Pancreas (tissue), 10 donors: ENCODE measurements at places on chromosomes 3 and 15.

- DNase-seq, result no peak
Observed at GRCh38 chr3:53489787-53490458, 4.5 kb upstream of the CACNA1D start.

- DNase-seq, result no peak
Observed at GRCh38 chr15:96273317-96274086, 57.0 kb upstream of the NR2F2 start.

DNA sequence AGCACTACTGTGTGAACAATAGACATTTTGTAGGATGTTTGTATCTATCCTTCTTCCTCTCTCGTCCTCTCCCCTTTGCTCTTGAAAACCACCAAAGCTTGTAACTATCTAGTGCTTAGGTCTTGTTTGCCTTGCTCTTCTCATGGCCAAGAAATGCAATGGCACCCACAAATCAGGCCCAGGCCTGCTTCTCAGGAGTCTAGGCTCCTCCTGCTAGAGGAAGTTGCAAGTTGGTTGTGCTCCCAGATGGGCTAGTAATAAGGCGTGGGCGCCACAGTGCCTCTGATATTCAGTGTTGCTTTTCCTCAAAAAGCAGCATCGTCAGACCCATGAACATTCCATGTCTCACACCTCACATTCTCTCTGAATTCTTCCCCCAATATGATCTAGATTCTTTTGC, 28.7 kb downstream of the ZNF385D start:
- DNase-seq, result no peak

DNA sequence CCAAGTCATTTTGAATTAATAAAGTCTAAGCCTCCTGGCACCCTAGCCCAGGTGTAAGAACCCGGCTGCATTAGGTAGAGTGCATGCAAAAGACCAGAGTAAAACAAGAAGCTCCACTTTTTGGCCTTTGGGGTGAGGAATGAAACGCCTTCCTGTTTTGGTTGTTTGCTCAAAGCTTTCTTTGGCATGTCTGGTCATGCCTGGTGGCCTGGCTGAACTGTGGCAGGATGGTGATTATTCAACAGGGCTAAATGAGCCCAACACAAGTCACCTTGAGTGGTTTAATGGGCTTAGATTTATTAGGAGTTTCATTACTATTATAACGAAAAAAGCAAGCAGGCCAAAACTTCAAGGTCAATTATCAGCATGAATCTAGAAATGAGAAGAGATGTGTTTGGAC, 40.9 kb upstream of the LDHAL6B start:
- peak; percentile 21 for DNase-seq

DNA sequence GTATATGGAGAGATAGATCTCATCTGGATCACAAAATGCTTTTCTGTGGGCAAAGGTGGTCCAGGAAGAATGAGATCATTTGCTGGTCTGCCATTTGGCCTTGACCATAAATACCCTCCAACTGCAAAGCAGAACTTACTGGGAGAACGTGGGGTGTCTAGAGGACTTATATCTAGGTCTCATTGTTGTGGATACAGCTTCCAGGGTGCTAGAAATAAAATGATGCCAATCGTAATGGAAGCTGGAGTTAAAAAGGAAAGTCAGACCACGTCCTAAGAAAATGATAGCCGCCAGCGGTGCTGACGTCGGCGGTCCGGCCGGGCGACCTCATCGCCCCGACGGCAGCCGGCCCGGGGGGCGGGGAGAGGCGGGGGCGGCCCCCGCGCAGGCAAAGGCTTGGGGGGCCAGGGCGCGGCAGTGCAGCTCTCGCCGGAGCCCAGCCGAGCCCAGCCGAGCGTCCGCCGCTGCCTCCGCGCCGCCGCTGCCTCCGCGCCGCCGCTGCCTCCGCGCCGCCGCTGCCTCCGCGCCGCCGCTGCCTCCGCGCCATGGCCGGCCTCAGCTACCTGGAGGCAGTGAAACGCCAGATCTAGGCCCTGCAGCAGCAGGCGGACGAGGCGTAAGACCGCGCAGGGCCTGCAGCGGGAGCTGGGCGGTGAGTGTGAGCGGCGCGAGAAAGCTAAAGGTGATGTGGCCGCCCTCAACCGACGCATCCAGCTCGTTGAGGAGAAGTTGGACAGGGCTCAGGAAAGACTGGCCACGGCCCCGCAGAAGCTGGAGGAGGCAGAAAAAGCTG, 89.5 kb downstream of the EOMES start:
- DNase-seq, result peak; percentile 28

GRCh38 chr3:36906504-36907149, 38.2 kb downstream of the TRANK1 start:
- DNase-seq, result no peak

- DNase-seq, result no peak
Observed at GRCh38 chr3:106035619-106036018, 166.8 kb upstream of the CBLB start.

GRCh38 chr3:138093721-138094120, 21.7 kb downstream of the DZIP1L start:
- no peak for DNase-seq

DNA sequence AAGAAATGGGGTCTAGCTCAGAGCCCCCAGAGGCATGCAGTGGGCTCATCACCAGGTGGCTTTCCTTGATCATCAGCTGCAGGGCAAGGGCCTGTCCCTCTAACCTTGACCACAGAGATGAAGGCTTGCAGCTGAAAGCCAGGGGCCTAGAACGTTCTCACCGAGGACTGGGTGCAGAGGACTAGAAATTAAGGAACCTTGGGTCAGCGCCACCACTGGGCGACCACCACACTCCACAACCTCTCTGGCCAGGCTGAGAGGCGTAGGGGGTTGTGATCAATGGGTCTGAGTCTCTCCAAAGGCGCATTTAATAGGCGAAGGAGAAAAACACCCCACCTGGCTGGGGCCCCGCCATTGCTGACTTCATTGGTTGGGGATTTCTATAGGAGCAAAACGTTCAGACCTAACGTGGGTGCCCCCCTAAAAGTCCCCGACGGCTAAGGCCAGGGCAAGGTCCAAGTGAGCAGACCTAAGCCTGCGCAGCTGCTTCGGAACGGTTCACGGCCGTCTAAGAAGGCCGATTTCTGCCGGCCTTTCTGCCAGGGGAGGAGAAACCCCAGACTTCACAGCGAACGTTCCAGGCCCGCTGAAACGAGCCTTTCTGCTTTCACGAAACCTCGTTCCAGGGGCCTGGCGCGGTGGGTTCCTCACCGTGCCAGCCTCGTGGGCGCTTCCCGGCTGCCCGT, 915 bp downstream of the BCL2L10 start:
- DNase-seq, result no peak

DNA sequence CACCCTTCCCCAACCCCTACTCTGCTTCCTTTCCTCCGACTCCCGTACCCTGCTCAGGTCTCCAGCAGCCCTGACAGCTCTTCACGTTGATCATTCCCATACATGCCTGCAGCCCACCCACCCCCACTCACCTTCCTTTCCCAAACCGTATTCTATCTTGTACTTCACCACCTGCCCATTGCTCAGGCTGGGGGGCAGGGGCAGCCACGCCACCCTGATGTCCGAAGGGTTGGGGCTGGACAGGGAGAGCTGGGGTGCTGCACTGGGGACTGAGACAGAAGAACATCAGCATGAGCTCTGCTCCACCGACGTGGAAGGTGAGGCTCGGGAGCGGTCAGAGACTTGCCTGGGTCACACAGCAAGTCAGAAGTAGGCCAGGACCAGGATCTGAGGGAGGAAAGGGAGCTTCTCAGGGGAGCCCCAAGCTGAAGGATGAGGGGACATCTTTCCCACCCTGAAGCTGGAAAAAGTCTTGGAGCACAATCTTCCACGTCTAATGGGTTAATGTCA, 16.5 kb upstream of the IGDCC3 start:
- no peak for DNase-seq

DNA sequence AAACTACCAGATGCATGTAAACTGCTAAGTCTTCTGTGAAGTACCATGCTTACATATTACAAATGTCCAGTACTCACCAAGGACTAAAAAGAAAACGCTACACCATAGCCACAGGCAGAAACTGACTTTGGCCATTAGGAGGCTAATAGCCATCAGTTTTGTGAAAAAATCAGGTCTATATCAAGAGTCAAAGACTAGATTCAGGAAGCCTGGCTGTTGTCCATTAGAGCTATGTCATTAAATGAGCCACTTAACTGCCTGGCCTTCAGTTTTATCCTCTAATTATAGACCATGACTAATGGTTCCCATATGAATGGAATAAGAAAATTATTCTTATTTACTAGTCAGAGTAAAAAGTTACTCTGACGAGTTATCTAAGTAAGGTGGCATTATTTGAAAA, 144.1 kb downstream of the VPS13C start:
- no peak for DNase-seq

- DNase-seq, result no peak
Observed at GRCh38 chr15:50113992-50114780, 4.8 kb downstream of the ATP8B4 start.

DNA sequence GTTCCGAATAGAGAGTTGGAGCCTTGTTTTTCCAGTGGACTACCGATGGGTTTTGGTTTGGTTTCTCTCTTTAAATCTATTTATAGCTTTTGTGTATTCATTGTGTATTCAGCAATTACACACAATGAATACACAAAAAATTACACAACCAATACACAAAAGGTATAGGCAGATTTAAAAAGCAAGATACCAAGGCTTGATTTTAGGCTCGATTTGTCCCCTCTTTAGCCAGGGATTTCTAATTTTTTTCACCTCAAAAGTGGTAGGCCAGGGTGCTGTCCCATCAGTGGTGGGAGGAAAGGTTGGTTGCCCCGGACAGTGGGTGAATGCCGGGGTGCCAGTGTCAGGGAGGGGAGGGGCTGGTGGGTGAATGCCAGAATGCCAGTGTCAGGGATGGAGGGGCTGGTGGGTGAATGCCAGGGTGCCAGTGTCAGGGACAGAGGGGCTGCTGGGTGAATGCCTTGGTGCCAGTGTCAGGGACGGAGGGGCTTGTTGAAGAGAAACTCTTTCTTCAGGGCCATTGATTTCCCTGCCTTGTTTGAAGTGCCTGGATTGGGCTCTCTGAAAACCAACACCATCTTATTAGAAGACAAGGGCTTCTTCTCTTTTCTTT, 186.2 kb downstream of the GOLGA6L6 start:
- DNase-seq, result no peak

DNA sequence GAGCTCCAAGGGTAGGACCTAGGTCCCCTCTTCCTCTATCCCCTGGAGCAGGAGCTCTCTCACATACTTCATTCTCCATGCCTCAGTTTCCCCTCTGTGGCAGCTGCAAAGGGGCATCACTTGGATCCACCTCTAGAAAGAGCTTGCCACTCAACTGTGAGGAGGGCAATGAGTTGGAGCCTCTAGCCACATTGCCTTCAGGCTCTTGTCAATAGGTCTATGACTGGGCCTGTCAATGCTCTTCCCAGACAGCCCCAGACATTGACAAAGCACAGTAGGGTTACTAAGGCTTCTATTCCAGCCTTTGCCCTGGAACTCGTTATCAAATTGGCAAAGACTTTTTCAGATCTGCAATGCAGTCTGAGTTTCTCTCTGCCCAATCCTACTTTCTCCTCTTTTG, 4.4 kb upstream of the VIPR1 start:
- no peak for DNase-seq

DNA sequence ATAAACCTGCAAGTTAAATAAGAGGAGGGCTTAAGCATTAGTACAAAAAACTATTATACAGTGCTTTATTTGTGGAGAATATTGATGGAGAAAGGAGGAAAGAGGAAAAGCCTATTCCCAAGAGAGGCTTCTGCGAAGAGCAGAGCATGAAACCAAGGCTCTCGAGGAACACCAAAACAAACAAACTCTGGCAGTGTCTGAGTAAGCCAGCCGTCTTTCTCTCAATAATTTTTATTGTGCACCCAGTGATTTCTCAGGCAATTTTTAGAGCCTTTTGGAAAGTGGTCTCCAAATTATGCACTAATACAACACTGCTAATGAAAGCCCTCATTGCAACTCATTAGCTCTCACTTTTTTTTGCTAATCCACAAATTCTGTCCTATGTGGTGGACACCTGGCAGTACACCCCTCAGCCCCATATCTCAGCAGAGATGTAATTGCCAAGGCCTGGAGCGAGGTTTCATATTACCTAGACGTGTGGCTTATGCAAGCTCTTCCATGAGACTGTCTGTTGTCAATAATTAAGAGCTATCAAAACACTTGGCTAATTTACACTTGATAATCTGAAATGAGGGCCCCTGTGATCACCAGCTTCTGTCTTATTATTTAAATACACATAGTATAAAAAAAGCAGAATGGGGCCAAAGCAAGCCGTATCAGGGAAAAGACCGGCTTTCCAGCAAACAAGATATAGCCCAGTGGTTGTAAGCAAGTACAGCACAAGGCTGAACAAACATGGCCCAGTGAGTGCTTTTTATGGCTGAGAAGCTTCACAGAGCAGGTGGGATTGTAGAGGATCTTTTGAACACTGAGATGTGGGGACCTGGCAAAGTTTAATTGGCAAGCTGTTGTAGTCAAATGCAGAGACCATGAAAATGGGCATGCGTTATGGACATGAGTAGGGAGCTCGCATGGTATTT, 216.9 kb downstream of the ROBO2 start:
- DNase-seq, result no peak

GRCh38 chr3:51075221-51075775, 309.8 kb upstream of the MANF start:
- no peak for DNase-seq

GRCh38 chr3:77449459-77450350, 409.8 kb downstream of the ROBO2 start:
- DNase-seq, result no peak

DNA sequence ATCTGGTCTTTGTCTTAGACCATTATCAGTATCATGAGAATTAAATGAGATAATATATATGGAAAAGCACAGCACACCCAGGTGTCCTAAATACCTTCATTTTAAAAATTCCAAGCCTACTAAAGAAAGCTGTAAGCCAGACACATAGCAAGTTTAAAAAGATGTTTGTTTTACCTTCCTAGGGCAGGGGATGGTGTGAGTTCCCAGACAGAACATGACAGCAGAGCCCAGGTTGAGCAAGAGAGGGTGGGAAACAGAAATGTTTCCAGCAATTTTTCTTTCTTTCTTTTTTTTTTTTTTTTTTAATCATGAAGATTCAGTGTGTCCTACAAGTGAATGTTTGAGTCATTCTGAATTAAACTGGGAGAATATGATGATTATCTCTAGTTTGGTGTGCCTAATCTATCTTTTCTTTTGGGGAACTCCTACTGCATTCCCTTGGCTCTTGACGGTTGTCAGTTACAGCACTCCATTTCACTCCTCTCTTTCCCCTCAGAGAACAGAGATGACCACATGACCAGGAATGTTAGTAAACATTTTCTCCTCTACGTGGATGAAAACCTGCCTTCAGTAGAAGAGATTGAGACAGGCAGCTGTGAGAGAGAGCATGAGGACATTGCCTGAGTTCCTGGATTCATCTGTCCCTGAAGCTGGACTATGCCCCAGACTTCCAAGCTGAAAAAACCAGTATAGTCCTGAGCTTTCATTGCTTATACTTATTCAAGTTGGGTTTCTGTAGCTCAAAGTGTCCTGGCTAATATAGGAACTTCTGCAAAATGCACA, 54.5 kb upstream of the ARL14 start:
- no peak for DNase-seq

- DNase-seq, result no peak
Observed at GRCh38 chr3:49296781-49297411, 19.9 kb upstream of the C3orf62 start.

GRCh38 chr15:88954431-88955277, 41.5 kb upstream of the MFGE8 start:
- no peak for DNase-seq
